ENCODE measurements at places on chromosomes 6 and 20.
A peak's percentile ranks its signal among the peaks of the same experiment; 100 is the strongest.

DNA sequence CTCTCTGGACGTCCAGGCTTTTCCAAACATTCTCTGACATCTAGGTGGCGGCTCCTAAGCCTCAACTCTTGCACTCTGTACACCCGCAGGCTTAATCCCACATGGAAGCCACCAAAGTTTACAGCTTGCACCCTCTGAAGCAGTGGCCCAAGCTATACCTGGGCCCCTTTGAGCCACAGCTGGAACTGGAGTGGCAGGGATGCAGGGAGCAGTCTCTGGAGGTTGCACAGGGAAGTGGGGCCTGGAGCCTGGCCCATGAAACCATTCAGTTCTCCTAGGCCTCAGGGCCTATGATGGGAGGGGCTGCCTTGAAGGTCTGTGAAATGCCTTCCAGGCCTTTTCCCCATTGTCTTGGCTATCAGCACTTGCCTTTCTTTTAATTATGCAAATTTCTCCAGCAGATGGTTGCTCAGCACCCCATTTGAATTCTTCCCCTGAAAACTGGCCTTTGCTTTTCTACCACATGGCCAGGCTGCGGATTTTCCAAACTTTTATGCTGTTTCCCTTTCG lies 64.9 kb downstream of the IRF4 start:
- DNase-seq: no peak

DNA sequence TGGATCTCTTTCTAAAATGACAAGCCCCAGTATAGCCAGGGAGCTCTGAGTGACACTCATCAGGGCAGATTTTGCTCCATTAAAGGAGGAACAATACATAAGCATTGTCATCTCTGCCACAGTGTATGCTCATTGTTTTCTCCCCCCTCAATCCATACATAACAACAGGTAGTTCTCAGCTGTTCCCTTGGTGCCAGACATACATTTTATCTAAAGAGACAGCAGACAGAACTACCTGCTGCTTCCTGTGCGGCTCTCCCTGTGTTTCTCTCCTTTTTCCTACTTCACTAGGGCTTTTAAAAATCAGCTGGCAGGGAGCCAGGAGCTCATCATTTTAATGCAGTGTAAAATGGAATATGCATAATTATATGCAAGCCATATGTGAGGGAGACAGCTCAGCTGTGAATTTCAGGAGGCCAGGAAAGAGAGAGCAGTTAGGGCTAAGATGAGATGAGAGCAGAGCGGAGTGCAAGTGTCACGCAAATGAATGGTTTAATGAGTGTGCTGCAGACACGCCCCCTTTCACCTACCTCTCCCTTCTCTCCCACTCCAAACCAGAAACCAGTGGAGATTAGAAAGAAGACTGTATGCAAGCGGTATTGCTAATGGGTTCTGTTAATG lies 96.0 kb downstream of the SOBP start:
- DNase-seq: no peak

DNA sequence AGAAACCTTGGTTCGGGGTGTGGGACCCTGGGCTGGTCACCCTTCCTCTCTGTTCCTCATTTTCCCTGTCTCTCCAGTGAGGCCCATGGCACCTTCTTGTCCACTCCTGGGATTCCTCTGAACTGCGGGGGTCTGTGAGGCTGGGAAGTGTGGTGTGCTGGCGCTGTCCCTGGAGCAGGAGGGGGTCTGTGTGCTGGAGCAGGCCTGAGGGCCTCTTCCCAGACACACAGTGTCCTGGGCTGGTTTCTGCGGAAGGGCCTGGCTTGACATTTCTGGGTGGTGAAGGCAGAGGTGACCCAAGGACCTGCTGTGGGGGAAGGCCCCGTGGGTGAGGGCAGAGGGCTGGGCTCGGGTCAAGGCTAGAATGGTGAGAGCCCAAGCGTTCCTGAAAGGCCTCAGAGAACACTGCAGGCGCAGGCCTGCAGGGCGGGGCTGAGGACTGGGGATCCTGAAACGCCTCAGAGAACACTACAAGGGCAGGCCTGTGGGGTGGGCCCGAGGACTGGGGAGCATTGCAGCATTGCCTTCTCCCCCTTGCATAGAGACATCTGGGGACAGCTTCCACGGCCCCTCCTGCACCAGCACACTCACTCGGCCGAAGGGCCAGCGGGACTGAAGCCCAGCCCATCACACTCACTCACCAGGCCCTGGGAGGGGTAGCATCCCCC lies 10.6 kb upstream of the BAK1 start:
- DNase-seq: no peak

GRCh38 chr20:48360342-48360975 lies 467.3 kb downstream of the PREX1 start:
- no peak for DNase-seq

DNA sequence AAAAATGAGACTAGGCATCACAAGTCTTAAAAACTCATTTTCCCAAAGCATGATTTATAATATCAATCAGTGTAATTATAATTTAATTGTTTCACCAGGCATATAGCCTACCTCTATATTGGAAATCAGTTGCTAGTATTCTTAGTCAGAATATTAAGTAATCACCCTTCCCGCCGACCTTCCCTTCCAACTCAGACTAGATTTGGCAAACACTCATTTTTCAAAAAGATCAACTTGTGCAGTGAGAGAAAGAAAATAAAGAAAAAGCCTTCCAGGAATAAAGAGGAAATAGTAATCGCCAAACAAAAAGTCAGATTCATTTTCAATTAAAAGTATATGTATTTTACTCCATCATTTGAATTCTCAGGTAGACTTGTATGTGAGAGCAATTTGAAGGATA lies 1.9 kb upstream of the BMP5 start:
- no peak for DNase-seq

GRCh38 chr20:18405826-18406225 lies 61.0 kb downstream of the DZANK1 start:
- DNase-seq: no peak

DNA sequence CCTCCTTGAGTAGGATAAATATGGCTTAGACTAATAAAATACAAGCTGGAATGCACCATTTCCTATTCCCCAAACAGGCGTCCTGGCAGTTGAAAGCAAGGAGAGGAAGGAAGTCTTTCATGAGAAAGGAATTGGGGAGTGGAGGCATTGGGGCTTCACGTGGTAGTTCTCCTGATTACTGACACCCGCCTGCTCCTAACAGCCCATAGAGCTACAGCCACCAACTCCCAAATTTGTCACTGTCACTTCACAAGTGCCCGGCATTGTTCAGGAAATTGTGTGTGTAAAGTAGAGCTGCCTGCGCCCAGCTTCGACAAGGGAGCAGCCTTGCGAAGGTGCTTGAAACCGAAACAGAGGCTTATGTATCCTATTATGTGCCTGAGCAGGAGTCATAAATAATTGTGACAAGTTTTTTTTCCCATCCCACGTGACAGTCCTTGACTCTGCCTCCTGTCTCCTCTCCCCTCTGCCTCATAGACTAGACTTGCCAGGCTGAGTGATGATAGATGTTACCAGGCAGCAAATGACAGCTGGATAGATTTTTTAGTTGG lies 301.7 kb upstream of the ZFP64 start:
- DNase-seq: no peak

DNA sequence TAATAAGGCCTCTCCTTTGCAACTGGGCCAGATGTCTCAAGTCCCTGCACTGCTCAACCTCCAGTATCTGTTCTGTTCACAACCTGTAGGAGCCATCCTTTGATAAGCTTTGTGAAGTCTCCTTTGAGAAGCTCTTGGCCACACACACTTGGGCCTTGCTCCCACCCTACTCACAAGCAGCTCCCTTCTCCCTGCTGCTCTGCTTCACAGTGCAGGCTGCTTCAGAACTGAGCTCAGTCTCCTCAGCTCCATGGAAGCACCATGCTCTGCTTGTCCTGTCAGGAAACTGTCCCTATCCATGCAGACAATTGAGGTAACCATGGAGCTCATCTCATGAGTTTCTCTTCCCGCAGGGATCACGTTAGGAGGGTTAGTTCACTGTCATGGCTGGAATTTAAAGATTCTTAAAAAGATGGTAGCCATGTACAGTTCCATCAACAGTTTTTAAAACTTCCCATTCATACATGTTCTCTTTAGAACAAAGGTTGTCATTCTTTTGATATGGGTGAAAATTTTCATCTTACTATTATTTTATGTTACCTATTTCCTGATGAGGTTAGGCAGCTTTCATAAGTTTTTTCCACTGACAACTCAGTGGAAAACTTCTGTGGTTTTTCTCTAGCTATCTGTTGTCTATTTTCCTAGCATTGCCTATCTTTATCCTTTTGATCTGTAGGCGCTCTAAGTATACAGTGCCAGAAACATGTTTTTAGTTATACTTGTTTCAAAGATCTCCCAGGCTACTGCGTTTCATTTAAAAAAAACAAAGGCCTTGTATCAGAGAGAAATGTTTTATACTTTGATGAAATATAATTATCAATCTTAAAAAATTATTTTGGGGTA lies 62.6 kb downstream of the AK9 start:
- no peak for DNase-seq

- DNase-seq: peak; percentile 6
Observed at GRCh38 chr6:118372413-118372812, 175.7 kb upstream of the PLN start.

- no peak for DNase-seq
Observed at GRCh38 chr20:33401921-33402369, 626 bp upstream of the CDK5RAP1 start.

DNA sequence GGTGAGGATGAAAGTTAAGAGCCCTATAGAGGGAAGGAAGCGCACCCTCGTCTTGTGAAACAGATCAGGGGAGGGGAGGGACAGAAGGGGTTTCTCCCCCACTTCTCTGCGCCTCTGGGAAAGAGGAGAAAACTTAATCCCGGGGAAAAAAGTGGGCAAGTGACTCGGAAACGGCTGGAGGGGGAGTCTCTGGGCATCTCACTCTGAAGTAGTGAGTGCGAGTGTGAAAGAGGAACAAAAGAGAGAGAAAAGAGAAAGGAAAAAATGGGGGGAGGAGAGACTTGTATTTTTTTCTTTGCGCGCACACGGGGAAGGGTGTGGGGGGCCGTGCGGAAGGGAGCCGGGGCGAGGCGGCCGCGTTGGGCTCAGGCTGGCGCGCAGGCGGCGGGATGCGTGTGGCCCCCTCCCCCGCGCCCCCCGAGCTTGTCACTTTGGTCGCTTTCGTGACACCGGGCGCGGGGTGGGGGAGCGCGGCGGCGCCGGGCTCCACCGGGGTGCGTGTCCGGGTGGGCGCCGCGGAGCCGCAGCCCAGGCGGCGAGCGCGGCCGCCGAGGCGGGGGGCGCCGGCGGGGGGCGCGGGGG lies 454 bp downstream of the L3MBTL3 start:
- peak; percentile 6 for DNase-seq

DNA sequence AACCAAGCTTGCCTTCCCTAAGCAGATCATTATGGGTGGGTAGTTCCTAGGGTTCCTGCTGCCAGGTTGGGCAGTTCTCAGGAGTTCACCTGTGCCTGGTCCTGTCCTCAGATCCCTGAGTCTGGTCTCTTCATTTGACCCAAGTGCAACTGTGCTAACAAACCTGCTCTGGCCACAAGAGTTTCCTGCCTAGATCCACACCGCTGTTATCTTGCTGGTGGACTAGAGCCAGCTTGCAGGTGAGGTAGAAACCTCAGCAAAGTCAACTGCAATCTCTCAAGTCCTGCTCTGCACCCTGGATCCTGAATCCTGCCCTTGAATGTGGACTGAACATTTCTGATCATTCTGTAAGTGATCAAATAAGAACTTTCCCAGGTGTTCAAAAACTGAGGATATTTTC lies 191.8 kb upstream of the LRFN2 start:
- no peak for DNase-seq

GRCh38 chr6:156627524-156627923 lies 149.7 kb upstream of the ARID1B start:
- DNase-seq: no peak

DNA sequence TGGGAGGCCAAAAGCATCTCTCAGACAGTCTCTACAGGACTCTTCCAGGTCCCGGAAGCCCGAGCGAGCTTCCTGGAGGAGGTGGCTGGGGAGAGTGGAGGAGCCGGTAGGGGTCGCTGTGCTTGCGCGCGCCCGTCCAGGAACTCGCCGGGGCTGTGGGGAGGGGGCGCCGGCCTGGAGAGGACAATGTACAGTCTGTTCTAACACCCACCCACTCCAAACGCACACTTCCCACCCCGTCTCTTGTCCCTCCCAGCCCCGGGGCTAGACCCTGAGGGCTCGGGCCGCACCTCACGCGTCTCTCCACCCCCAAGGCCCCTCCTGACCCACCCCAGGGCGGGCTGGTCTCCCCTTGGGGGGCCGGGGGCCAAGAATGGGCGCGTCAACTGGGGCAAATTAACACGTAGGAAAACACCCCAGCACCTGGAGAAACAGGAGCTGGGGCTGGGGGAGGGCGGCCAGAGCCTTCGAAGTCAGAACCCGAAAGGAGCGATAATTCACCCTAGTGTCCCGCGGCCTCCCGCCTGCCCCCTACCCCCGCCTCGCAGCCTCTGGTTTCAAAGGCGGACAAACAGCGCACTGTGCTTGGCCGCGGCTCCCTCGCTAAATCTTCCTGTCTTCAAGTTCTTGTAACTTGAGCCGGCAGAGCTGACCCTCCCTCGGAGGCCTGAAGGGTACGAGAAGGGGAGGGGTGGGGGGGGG lies 103.2 kb upstream of the FOXP4 start:
- DNase-seq: peak; percentile 48

DNA sequence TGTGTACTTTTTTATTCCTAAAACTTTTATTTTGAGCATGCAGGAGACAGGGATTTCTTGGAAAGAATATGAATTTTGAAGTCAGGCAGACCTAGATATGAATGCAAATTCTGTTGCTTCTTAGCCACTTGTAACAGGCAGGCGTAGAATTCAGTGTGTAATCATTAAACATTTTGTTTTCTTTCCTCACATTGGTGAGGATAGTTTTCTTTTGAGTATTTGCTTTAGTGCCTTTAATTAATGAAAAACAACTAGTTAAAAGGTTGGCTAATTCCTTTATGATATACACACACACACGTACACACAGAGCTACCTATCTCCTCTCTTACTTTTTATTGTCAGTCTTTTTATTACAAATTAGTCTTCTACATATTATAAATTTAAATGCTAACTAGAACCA lies 342.3 kb downstream of the CDKAL1 start:
- DNase-seq: no peak

DNA sequence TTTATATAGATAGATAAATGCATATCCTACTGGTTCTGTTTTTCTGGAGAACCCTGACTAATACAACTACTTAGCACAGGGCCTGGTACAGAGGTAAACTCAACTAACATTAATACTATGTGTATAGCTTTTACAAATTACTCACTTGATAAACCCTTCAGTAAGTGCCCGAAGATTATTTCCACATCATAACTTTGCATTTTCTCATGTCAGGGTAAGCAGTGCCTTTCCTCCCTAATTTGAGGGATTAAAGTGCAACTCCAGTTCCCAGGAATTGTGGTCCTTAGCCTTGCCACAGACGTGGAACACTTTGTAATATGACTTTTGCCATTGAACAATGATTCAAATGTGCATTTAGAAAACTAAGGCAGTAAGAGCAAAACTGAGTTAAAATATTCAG lies 147.5 kb upstream of the SMLR1 start:
- DNase-seq: no peak

GRCh38 chr20:63027922-63028389 lies 21.2 kb upstream of the BHLHE23 start:
- no peak for DNase-seq

GRCh38 chr6:34412643-34413214 lies 13.1 kb downstream of the RPS10 start:
- DNase-seq: no peak

DNA sequence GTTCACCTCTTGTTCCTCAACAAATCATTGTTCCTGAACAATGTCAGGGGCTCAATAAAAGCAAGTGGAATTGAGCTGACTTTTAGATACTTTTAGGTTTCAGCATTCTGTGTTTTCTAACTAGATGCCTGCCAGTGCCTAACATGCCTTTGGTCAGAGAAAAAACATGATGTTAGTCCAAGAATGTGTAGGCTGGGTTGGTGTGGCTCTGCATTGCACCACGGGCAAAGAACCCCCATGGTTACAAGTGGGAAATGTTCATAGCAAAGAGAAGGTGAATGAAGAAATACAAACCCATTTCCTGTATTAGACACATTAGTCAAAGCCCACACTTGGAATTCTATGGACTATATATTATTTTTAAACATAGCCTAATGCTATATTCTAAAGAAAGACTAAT lies 193.3 kb downstream of the TMEM200A start:
- no peak for DNase-seq
